ENCODE measurements at places on chromosomes 7 and 10.

DNA sequence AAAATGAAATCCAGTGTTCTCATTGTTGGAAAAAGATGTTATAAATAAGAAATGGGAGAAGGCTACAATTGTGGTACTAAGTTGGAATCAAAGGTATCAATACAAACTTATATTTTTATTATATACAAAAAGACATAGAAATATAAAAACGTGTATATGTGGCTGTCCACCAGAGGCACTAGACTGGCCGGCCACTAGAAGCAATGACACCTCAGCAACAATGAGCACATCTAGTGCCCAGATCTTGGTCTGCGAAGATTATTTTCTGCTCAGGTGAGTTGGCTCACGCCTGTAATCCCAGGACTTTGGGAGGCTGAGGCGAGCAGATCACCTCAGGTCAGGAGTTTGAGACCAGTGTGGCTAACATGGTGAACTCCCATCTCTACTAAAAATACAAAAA is 21.6 kb downstream of the IDE start:
- DNase-seq = no peak

DNA sequence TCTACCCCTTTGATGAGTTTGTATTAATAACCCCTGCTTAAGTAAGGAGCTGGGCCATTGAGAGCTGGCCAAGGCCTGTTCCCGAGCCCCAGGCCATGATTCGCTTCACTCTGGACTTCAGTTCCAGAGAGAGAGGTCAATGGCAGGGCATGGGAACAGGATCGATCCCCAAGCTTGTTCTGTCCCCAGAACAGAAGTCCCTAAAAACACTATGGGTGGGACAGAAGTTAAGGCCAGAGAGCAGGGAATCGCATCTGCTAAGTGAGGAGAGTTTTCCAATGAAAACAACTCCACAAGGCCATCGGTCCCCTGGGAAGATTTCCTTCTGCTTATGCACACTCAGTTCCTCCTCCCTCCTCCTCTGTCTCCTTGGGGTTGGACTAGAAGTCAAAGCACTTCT is 159.6 kb downstream of the LSM5 start:
- no peak for DNase-seq

DNA sequence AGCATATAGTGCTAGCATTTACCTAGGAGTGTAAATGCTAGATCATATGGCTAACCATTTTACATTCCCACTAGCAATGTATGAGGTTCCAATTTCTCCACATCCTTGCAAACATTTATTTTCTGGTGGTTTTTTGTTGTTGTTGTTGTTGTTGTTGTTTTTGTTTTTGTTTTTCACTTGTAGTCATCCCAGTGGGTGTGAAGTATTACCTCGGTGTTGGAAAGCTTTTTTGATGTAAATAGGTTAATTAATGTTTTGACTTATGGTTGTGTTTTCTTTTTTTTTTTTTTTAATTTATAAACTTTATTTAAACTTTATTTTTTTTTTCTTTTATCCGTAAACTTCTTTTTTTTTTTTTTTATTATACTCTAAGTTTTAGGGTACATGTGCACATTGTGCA is 15.3 kb upstream of the TSGA13 start:
- DNase-seq = no peak

DNA sequence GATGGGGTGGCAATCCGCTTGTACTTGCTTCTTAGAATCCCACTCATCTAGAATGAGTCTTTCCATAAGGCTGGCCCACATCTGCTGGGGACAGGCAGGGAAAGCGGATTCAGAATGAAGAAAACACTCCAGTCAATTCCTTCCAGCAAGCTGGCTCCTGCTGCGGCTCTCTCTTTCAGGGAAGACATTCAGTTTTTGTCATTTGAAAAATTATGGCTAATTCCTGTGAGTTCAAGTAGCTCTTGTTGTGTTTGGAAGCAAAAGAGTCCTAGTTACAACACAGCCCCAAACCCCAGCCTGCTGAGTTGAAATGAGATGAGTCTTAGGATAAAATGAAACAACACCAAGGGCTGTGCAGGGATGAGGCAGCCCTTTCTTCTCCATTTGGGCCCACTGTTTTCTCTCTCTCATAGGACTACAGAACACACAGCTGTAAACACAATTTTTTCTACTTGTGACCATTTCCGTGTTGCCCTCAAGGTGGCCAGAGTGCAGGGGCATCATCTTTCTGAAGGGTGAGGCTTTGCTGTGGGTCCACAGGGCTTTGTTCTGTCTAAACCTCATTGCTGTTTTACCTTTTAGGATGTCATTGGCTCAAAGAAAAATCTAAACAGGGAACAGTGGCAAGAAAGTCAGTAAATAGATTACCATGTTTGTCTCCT is 90.8 kb upstream of the EEPD1 start:
- DNase-seq = no peak

- no peak for DNase-seq
Observed at GRCh38 chr7:36865019-36865418, 140.7 kb upstream of the AOAH start.

DNA sequence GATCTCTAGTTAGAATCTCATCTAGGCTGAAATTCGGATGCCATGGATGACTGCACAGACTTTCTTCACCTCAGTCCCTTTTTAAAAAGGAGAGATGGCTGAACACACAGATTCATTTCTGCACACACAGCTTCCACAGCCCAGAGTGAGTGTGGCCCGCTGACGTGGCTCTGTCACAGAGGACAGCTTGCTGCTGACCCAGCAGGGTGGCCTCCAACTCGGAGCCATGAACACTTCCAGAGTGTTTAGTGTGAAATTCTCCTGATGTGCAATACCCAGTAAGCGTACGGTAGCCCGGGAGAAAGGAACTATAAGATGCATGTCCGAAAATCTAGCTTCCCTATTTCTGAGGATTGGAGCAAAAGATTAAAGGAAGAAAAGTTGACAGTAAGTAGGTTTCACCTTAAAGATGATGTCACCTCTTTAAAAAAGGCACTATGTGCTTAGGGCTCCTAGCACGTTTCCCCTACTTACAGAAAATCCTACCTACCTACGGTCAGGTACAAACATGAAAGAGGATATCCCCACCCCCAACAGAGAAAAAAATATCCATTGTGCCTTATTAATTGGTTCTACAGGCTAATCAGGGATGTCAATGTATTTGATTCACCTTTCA is 162.2 kb downstream of the RAPGEF5 start:
- no peak for DNase-seq

DNA sequence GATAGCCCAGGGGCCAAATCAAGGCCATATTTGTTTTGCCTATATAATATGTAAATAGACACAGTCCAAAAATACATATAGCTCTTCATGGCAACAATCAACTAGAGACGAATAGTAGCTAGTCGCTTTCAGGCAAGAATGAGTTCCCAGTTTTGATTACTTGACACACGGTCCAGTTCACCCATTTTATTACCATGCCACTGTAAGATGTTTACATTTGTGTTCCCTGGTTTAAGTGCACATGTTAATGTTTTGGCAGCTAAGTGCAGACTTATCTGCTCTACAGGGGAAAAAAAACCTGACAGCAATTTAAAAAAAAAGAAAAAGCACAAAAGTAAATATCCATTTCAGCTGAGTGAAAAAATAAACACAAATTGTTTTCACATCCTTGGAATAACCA is 213.1 kb downstream of the TPK1 start:
- DNase-seq = no peak

Measured in NCI-H524 treated with DMSO at 0.1 percent for 48 hours (cell line).